ENCODE measurements at places on chromosomes 2 and 18.

- DNase-seq, result no peak
These were observed 171.4 kb downstream of the SETBP1 start for GRCh38 chr18:44851856-44852621.

DNA sequence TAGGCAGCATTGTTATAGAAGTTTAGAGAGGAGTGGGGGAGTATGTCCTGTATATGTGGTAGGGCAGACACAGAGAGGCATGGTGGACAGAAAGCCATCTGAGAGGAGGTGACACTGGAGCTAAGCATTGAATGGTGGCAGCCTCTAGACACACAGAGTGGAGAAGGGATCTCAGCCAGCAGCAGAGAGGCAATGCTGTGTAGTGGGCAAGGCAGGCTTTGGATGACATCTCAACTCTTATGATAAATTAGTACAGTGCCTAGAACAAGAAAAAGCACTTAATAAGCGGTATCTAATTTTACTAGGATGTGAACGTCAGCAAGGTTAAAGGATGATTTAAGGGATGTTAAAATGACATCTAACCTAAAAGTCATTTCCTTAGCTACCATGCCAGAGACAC lies 22.5 kb upstream of the CERS6 start:
- DNase-seq, result no peak

- DNase-seq, result no peak
These were observed 62.8 kb upstream of the SP3 start for GRCh38 chr2:174027956-174028355.

GRCh38 chr2:223846515-223846914 lies 9.1 kb upstream of the AP1S3 start:
- no peak for DNase-seq

- no peak for DNase-seq
These were observed 952 bp upstream of the UGT1A6 start for GRCh38 chr2:233691443-233692433.

Measured in HuH-7 (cell line).